ENCODE measurements at places on chromosomes 3 and 15.

- no peak for DNase-seq
These were observed 7.9 kb downstream of the RPL32 start for GRCh38 chr3:12833222-12834161.

- no peak for DNase-seq
These were observed 11.8 kb downstream of the PLXNA1 start for GRCh38 chr3:126994661-126995245.

DNA sequence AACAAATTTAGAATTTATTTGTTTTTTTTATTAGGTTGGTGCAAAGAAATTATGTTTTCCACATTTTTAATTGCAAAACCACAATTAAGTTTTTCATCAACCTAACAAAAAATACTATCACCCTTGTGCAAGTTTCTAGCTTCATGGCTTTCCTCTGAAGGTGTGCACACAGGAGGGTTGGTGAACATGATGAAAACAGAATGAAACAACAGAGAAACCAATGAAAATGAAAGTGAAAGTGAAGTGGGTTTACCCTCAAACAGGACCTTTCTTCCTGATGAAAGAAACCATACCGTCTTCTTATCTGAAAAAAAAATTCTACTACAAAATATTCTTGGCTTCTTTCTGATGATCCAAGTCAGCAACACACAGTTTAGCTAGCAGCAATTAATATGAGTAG, 71.9 kb upstream of the FEZF2 start:
- DNase-seq = no peak

- no peak for DNase-seq
These were observed 243.8 kb downstream of the KCNH8 start for GRCh38 chr3:19392150-19392549.

- no peak for DNase-seq
These were observed 81.4 kb downstream of the ARNT2 start for GRCh38 chr15:80485370-80486164.

All from activated T-cell treated with anti-CD3 and anti-CD28 coated beads for 4 hours (primary cell).